H4 (cell line): ENCODE measurements at places on chromosomes 3 and 15. TPM values are rescaled to one million over a fixed set of nuclear protein-coding genes. Genes with fewer than 3 reads are reported as not detected.

Gene CXCR6
- not detected in 2 replicates for total RNA-seq

Gene IL17RE
- not detected in 2 replicates for total RNA-seq

Gene NEDD4
- 31.5 and 35.6 TPM in 2 replicates for total RNA-seq

Gene P2RY14
- total RNA-seq = not detected in 2 replicates

Gene LINGO1
- total RNA-seq = 0.41 TPM in 1 of 2 replicates, not detected in the other

Gene IGSF10
- under 0.01 and 0.77 TPM in 2 replicates for total RNA-seq

Gene NPAP1
- total RNA-seq = not detected in 2 replicates

Gene CYP8B1
- not detected in 2 replicates for total RNA-seq

Gene NMNAT3
- not detected in 2 replicates for total RNA-seq

Gene PTX3
- 0.99 and 1.5 TPM in 2 replicates for total RNA-seq

Gene PARP15
- total RNA-seq = not detected in 2 replicates

Gene ULK3
- 18.2 and 19.7 TPM in 2 replicates for total RNA-seq

Gene PRC1
- total RNA-seq = 245 and 259 TPM in 2 replicates

Gene CFAP100
- not detected in 2 replicates for total RNA-seq

Gene INTS14
- total RNA-seq = 47.0 and 57.1 TPM in 2 replicates

Gene HHLA2
- total RNA-seq = not detected in 2 replicates
